Ureter (tissue), 1 donor: ENCODE measurements at places on chromosomes 13 and 19. TPM values are rescaled to one million over a fixed set of nuclear protein-coding genes. Genes with fewer than 3 reads are reported as not detected.
A peak's percentile ranks its signal among the peaks of the same experiment; 100 is the strongest.

- DNase-seq = peak; percentile 43
Observed at GRCh38 chr19:56476651-56477428, at the start of gene ZNF667. TSS of gene ZNF667 (minus strand) at chr19:56477345. CDS start at chr19:56462370, 14,975 bp downstream.

GRCh38 chr19:9967326-9967725 lies 31.0 kb upstream of the OLFM2 start:
- no peak for DNase-seq

DNA sequence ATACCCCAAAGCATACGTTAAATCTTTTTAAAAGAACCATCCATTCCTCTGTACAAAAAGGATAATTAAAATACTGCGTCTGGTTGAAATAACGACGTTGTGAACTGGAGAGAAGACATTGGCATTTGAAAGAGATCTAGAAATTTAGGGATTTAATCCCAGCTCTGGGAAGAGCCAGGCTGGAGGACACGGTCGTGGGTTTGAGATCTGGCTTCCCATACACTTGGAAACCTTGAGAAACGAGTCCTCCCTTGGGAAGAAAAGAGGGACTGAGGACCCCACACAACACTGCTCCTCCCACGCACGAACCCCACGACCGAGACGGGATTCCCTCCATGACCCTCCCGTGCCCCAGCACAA lies 625 bp downstream of the ZNF709 start:
- no peak for DNase-seq

GRCh38 chr19:18675779-18676178 lies 7.7 kb upstream of the CRTC1 start:
- DNase-seq = no peak

DNA sequence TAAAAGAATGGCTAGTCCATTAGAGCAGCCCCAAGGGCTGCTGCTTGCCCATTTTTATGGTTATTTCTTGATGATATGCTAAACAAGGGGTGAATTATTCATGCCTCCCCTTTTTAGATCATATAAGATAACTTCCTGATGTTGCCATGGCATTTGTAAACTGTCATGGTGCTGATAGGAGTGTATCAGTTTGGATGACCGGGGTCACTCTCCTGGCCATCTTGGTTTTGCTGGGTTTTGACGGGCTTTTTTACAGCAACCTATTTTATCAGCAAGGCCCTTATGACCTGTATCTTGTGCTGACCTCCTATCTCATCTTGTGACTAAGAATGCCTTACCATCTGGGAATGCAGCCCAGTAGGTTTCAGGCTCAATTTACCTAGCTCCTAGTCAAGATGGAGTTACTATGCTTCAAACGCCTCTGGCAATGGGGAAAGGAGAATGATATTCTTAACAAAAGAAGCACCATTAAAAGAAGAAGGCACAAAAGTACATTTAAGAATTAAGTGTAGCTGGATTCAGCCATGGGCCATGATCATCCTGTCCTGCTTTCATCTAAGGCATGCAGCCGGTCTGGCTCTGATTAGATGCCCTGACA lies 1156.0 kb downstream of the PCDH9 start:
- no peak for DNase-seq

- DNase-seq = no peak
Observed at GRCh38 chr13:49112782-49113525, 107.2 kb upstream of the MLNR start.

Gene IGFL2
- not detected for total RNA-seq

DNA sequence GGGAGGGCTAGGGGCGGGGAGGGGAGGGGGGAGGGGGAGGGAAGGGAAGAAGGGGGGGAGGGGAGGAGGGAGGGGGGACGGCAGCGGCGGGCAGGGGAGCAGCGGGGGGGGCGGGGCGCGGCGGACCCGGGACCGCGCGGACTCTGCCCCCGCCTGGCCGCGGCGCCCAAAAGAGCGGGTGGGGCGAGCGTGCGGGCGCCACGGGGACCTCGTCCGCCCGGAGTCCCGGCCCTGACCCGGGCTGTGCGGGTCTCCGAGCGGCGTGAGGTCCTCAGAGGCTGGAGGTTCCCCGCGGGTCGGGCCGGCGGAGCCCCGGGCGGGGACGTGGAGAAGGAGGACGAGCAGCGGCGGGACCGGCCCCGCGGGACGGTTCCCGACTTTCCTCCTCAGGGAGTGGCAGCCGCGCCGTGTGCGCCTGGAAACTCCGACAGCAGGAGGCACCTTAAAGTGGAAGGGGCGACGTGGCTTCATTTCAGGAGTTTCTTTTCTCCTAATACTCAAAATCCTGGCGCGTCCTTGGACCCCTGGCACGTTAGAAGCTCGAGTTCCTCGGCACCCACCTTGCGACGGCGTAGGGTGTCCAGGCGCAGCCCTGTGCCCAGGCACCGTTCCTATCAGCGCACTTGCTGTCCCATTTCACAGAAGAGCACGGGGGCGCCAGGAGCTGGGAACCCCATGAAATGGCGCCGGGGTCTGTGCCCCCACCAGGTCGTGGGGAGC lies 518 bp upstream of the PLPP2 start:
- DNase-seq = no peak

DNA sequence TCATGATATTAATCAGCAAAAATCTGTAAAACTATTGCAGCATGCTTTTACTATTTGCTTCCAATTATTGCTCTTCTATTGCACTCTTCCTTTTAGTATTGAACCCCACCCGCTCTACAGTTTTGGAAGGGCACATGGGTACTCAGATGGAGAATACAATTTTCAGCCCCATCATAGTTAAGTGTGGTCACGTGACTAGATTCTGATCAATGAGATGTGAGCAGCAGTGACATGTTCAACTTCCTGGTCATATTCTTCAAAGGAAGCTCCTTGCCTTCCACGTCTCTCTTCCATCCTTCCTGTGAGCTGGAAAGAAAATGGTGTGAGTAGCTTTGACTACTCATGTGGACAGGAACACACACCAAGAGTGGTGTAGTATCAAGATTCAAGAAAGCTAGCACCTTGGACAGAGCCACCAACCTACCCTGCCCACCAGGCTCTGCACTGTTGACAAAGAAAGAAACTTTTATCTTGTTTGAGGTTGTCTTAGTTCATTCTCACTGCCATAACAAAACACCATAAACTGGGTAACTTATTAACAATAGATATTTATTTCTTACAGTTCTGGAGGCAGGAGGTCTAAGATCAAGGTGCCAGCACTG lies 3.8 kb upstream of the FGF14 start:
- no peak for DNase-seq

Gene KLK15
- not detected for total RNA-seq

Gene RBM26
- 69.6 TPM for total RNA-seq
